ENCODE measurements at places on chromosomes 11 and 22.

- no peak for DNase-seq
Measured at GRCh38 chr22:39662686-39663052, 92.1 kb downstream of the CACNA1I start.

DNA sequence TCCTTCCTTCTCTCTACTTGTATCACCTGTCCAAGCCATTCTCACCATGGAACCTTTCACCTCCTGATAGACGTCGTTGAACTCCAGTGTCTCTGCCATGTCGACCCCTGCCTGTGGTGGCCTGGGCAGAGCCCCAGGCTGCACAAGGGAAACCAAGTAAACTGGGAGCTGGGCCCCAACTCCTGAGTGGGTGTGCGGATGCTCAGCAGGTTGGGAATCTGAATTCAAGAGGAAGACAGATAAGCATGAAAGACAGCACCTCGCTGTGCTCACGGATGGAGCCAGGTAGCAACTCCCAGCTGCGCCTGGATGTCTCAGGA, 709 bp downstream of the SSRP1 start:
- no peak for DNase-seq

DNA sequence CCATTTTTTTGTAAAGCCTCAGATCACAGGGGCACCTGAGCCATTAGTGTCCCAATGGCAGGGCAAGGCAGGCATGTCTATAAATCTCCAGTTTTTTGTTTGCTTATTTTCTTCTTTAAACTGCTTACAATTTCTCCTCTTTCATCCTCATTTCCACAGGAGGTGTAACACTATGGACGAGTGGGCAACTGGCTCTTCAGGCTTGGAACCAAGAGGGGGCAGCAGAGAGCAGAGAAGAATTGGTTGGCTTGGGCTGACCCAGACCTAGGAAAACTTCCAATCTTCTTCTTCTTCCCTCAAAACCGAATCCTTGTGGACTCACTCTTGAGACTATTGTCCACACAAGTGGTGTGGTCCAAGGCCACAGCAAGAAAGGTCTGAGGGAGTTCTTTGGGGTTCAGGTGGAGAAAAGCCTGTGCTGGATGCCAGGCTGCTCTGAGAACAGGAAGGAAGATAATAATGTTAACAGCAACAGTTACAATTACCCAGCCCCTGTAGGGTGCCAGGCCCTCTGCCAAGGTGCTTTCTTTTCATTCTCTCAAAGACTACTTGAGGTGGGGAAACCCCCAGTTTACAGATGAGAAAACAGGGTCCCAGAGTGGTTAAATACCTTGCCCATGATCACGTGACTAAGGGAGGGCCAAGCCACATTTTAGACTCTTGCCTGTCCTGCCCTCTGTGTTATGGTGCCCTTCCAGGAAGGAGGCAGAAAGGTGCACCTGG, 70.7 kb upstream of the E2F8 start:
- DNase-seq: peak; percentile 5

- DNase-seq: no peak
Measured at GRCh38 chr22:29813563-29813962, 24.5 kb downstream of the ASCC2 start.

DNA sequence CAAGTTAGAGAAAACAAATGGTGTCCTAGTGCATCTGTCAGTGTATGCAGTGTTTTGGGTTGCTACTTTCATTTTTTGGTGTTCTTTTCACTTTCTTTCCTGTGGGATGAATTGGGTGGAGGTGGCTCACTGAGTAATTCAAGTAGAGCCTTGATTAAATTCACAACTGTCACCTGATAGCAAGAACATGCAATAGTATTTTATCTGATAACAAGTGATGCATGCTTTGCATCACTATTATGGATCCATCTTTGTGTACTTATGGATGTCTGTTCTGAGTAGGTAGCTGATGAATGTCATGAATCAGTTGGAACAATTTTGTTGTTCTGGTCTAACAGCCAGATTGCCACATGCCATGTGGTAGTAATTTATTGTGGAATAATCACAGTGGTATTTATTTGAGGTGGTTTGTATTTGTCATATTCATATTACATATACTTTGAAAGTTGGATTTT, 87.5 kb downstream of the DDX10 start:
- no peak for DNase-seq

GRCh38 chr11:130772266-130773227, 143.7 kb downstream of the SNX19 start:
- no peak for DNase-seq

DNA sequence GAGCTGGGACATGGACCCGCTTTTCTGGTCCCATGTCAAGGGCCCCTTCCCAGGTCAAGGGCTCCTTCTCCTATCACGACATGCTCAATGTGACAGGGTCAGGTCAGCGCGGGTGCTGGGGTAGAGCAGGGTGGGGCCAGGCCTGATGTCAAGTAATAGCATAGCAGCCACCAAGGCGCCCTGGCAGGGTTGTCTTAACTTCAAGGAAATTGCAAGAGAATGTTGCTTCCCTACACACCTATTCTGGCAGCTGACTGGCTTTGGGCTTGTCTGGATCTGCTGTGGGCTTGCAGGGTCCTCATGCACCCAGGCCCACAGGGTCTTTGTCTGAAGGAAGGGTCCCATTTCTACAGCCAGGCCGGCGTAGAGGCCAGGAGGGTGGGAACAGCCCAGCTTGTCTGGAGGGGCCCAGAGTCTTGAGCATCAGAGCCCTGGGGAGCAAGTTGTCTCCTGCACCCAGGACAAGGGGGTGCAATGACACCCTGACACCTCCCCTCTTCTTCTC, 71.4 kb downstream of the BUD13 start:
- DNase-seq: no peak

- DNase-seq: no peak
Measured at GRCh38 chr11:94721565-94722292, 46.4 kb upstream of the AMOTL1 start.

DNA sequence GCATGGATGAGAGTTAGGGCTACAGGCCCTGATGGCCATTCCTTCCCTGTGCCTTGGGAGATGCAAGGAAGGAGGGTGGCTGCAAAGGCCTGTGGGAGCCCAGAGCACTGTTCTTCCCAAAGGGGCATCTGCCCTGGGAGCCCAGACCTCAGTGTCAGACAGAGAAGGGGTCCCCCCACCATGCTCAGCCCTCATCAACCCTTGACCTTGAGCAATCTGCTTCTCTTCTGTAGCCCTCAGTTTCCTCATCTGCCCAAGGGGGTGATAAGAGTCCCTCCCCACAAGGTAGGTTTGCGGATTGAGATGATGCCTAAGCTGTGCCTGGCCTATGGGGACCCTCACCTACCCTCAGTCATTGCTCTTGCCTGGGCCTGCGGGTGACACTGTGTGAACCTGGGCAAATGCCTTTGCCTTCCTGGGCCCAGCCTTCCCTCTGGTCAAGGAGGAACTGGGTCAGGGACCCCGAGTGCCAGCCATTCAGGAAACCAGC, 47.5 kb downstream of the IGLL5 start:
- DNase-seq: no peak

- DNase-seq: no peak
Measured at GRCh38 chr11:75311858-75312288, 39.6 kb downstream of the ARRB1 start.

GRCh38 chr22:21947040-21948014, 5.3 kb downstream of the PPM1F start:
- no peak for DNase-seq

- DNase-seq: no peak
Measured at GRCh38 chr22:32123657-32124056, 35.4 kb downstream of the C22orf42 start.

GRCh38 chr22:48580481-48580970, 1247.1 kb downstream of the BRD1 start:
- no peak for DNase-seq

GRCh38 chr11:65448074-65448417, 25.4 kb downstream of the NEAT1 start:
- no peak for DNase-seq

All from stimulated activated CD8-positive, alpha-beta memory T cell treated with anti-CD3 and anti-CD28 coated beads, Interleukin-12 subunit alpha, Interleukin-12 subunit beta, amount 100 ng/mL, for 1 hour (primary cell).